ENCODE measurements at places on chromosomes 1 and 21.
A peak's percentile ranks its signal among the peaks of the same experiment; 100 is the strongest.

DNA sequence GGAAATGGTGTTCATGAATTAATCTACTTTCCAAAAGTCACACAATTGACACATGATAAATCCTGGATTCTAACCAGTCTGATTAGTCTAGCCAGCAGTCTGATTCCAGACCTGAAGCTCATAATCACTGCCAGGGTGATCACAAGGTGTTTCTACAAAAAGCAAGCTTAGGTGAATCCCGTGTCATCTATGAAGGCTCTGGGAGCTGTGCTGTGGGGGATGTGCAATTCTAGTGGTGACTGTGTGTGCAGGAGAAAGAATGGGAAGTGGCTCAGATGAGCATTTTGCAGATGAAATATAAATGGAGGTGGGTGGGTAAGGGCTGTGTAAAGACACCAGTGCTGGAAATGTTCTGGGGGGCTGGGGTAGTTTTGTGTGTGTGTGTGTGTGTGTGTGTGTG is 1.8 kb upstream of the NPPB start:
- no peak for DNase-seq

GRCh38 chr1:200602632-200603031 is 17.9 kb downstream of the KIF14 start:
- DNase-seq: no peak

- DNase-seq: no peak
Measured at GRCh38 chr1:69409731-69410456, 157.8 kb upstream of the LRRC7 start.

GRCh38 chr1:160993544-160994193 is 27.3 kb downstream of the F11R start:
- DNase-seq: no peak

GRCh38 chr1:233796146-233796783 is 108.2 kb upstream of the SLC35F3 start:
- DNase-seq: no peak

- no peak for DNase-seq
Measured at GRCh38 chr1:174189428-174190062, 30.2 kb downstream of the RABGAP1L start.

- DNase-seq: no peak
Measured at GRCh38 chr1:233105225-233105624, 154.8 kb downstream of the NTPCR start.

DNA sequence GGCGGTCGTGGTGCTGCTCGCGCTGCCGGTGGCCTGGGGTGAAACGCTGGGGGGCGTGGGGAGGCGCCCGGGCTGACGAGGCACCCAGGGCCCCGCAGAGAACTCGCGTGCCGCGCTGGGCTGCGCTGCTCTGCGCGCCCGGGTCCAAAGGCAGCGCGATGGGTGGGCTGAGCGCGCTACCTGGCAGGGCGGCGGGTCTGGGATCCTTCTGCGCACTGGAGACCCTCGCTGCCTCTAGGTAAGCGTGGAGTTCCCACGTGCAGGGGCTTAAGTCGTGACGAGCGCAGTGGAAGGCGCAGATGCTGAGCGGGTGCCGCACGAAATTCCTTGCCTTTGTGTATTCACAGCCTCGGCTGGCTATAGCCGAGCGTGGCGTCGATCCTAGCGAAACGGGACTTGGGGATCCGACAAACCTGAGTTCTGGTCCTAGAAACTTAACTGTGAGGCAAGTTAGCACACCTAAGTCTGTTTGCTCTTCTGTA is 24.6 kb downstream of the CR1L start:
- no peak for DNase-seq

GRCh38 chr1:154745750-154746425 is 124.2 kb downstream of the KCNN3 start:
- DNase-seq: no peak

DNA sequence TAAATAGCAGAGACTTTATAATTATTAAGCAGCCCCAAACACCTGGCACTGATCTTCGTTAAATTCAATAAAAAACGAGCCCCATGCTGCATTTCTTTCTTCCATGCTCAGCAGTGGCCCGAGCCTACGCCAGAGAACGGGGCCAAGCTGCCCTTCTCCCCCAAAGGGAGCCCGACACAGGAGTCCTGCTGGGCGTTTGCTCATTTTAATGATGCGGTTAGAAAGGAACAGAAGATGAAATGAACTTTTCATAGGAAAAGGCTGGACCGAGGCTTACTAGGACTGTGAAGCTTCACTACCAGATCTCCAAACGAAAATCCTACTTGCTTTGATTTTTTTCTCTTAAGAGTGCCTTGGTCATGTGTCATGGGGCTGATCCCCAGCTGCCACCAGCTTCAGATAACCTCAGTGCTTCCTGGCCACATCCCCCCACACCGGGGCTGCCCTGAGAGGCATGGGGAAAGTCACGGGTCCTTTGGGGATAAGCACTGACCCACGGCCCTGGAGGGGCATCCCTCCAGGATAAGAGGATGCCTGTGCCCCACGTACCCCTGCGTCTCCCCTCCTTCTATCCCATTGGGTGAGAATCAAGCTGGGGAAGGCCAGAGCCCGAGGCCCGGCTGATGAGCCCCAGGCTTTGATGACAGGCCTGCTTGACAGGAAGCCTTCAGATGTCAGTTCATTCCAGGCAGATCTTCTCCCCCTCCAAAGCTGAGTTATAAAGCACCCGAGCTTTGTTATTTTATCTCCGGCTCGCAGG is 34.2 kb downstream of the PGBD5 start:
- no peak for DNase-seq

- no peak for DNase-seq
Measured at GRCh38 chr1:240314845-240315801, 223.4 kb downstream of the FMN2 start.

GRCh38 chr1:194295685-194296084 is 1109.3 kb upstream of the B3GALT2 start:
- DNase-seq: peak; percentile 13

DNA sequence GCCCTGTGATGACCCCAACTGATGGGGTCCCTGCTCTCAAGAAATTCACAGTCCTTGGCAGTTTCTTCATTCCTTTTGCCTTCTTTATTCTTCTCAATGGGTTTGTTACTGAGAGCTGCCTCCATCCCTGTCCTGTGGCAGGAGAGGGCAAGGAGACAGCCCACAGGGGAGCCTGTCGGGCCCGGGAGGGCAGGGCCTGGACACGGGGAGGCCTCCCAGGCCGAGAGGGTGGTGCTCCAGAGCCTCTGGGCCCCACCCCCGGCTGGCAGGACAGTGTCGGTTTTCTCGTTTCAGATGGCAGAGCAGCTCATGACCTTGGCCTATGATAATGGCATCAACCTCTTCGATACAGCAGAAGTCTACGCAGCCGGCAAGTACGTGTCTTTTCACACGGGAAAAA is 36.2 kb downstream of the KCNAB2 start:
- DNase-seq: no peak

DNA sequence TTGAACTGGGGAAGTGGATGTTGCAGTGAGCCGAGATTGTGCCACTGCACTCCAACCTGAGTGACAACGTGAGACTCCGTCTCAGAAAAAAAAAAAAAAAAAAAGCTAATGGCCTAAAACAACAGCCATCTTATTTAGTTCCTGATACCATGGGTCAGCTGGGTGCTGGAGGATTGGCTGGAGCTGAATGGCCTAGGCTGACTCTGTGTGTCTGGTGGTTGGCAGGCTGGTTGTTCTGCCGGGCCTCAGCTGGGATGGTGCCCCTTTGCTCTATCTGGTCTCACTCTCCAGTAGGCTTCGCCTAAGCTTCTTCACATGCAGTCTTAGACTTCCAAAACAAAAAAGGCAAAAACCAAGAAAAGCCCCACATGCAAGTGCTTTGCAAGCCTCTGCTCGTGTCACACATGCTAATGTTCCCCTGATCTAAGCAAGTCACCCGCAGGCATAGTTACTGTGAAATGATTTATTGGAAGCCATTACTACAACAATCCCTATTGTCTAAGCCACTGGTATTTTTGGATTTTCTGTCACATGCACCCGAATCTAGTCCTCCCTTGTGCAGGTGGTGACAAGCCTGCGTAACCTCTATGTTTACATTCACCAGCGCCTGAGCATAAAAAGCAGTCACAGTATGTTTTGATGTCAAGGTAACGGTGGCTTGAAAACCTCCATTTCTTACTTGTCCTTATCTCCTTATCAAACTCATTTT is 39.6 kb upstream of the KANK4 start:
- DNase-seq: no peak

DNA sequence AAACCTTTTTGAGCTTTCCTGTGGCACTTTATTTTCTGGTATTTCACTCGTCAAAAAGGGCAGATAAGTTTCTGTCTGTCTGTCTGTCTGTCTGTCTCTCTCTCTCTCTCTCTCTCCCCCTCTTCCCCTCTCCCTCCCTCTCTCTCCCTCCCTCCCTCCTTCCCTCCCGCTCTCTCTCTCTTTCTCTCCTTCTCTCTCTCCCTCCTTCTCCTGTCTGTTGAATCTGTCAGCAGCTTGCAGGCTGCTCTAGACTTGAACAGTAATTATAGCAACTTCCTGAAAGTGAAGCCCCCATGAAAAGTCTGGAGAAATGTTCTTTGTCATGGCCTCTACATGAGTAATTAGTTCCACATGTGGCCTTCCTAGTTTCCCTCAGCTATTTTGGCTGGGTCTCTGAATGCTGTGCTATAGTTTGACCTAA is 275.2 kb upstream of the C1orf105 start:
- DNase-seq: no peak

Measured in LNCaP clone FGC (cell line).